Cardiac muscle cell (in vitro differentiated cells and primary cell): ENCODE measurements at places on chromosomes 5 and 9.

GRCh38 chr5:92544036-92544435 is 1037.0 kb downstream of the NR2F1-AS1 start:
- no peak overlapping the region for H3K27ac ChIP-seq
- H3K27me3 ChIP-seq: no peaks in the 10 kb centered on the region
- H3K4me1 ChIP-seq: peaks cover 20% of the 10 kb centered on the region
- DNase-seq: no peak
- H3K4me3 ChIP-seq: no peak overlapping the region

DNA sequence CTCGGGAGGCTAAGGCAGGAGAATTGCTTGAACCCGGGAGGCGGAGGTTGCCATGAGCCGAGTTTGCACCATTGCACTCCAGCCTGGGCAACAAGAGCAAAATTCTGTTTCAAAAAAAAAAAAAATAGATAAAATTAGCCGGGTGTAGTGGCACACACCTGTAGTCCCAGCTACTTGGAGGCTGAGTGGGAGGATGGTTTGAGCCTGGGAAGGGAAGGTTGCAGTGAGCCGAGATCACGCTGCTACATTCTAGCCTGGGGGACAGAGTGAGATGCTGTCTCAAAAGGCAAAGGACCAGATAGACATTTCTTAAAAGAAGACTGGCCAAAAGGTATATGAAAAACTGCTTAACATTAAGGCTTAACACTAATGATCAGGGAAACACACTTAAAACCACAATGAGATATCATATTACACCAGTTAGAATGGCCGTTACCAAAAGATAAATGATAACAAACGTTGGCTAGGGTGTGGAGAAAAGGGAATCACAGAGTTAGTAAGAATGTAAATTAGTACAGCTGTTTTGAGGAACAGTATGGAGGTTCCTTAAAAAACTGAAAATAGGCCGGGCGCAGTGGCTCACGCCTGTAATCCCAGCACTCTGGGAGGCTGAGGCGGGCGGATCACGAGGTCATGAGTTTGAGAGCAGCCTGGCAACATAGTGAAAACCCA is 10.1 kb upstream of the MARVELD2 start:
- H3K4me1 ChIP-seq: no peaks in the 10 kb centered on the region
- H3K36me3 ChIP-seq: peaks cover 35% of the 10 kb centered on the region
- H3K27ac ChIP-seq: no peak overlapping the region
- no peaks in the 10 kb centered on the region for H3K27me3 ChIP-seq

GRCh38 chr9:2028888-2029287 is 13.7 kb downstream of the SMARCA2 start:
- H3K36me3 ChIP-seq: no peaks in the 10 kb centered on the region
- no peak overlapping the region for H3K4me3 ChIP-seq
- DNase-seq: no peak
- no peaks in the 10 kb centered on the region for H3K27me3 ChIP-seq

DNA sequence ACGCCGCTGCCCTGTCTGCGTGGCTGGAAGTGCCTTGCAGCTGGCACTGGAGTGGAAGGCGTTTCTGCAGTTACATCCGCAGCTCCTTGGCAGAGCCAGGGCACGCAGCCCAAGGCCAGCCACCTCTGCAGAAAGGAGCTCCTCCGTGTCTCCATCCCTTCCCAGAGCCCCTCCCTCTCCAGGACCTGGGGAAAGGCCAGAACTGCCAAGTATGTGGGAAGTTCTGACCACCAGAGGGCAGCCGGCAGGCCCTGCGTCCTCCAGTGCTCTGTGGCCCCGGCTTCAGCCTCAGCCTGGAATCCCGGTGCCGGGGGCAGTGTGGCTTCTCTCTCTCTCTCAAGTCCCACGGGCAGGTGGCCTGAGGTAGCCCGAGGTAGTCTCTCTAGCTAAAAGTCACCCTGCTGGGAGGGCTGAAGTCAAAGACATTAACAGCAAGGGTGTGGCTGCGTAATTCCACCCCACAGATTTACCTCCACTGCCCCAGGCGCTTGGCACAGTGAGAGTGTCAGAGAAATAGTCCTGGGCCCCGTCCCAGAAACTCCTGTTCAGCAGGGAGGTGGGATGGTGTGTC is 101.7 kb upstream of the FCN2 start:
- no peaks in the 10 kb centered on the region for H3K4me1 ChIP-seq
- no peak overlapping the region for H3K4me3 ChIP-seq
- no peaks in the 10 kb centered on the region for H3K36me3 ChIP-seq

DNA sequence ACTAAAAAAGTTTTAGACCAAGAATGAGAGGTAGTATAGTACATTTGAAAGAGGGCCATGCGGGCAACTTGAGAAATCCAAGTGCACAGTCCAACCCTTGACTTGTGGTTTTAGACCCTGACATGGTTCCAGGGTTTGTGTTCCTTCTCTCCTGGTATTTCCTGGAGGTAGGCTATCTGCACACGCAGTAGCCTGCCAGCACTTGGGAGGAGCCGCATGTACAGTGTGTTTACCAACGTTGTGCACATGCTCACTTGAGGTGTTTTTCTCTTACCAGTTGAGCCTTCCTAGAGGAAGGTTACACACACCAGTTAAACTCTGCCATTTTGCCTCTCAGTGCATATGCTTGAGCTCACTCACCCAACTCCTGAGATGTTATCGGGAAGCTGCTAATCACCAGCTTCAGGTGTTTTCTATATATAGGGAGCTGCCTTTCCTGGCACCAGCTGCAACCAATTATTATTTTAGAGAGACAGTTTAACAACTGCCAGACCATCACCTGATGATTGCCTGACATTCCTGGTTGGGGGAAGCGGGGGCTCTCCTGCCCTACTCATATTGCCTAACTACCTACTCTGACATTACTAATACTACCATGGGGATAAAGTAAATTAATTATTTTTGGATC is 593.4 kb upstream of the TUSC1 start:
- no peaks in the 10 kb centered on the region for H3K27me3 ChIP-seq
- no peaks in the 10 kb centered on the region for H3K36me3 ChIP-seq
- H3K4me1 ChIP-seq: no peaks in the 10 kb centered on the region
- H3K4me3 ChIP-seq: no peak overlapping the region
- peak; percentile 50 for DNase-seq

DNA sequence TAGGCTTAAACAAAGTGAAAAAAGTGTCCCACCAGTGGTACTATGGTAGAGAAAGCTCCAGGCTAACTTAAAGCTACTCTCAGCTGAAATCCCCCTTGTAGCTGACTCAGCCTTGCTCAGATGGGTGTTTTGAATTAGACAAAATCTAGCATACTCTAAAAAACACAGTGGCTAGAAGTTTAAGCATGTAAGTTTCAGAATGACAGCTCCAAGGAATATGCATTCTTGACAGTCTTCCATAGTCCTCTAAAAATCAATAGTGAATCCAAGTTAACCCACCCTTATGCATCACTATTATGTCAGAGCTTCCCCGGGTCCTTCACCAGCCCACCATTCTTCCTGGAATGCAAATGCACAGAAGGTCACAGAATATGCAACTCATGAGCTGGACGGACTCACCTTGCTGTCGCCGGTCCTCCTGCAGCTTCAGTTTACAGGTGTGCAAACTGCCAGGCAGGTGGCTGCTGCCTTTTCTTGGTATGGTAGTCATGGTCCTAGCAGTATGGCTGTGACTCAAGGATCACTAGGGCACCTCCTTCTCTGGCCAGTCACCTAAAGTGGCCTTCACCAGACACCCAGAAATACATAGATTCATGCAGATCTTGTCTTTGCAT is 668 bp downstream of the RANBP3L start:
- peaks cover 22% of the 10 kb centered on the region for H3K4me1 ChIP-seq
- H3K27me3 ChIP-seq: no peaks in the 10 kb centered on the region
- DNase-seq: no peak

GRCh38 chr5:135204151-135204600 is 170.1 kb upstream of the PITX1 start:
- H3K36me3 ChIP-seq: no peaks in the 10 kb centered on the region
- peaks cover 80% of the 10 kb centered on the region for H3K27me3 ChIP-seq
- H3K27ac ChIP-seq: no peak overlapping the region
- no peaks in the 10 kb centered on the region for H3K4me1 ChIP-seq
- no peak overlapping the region for H3K4me3 ChIP-seq

GRCh38 chr5:157132281-157132612 is 10.4 kb downstream of the MED7 start:
- DNase-seq: no peak
- no peaks in the 10 kb centered on the region for H3K27me3 ChIP-seq
- no peaks in the 10 kb centered on the region for H3K36me3 ChIP-seq
- peaks cover 11% of the 10 kb centered on the region for H3K4me1 ChIP-seq
- no peak overlapping the region for H3K4me3 ChIP-seq

DNA sequence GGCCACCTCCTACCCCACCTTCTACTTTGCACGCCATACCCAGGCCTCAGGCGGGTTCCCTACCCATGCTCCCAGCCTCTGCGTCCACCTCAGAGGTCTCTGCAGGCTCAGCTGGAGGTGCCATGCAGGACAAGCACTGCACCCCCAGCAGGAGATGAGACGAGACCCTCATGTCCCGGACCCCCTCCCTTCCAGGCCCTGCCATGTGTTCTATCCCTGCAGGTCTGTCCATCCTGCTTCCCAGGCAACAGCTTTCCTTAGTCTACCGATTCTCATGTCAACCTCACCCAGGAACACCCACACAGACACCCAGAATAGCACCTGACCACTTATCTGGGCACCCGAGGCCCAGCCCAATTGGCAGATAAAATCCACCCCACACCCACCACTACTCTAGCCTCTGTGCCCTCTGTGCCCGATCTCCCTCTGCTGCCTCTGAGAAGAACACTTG is 52.1 kb downstream of the SEMA4D start:
- H3K27me3 ChIP-seq: no peaks in the 10 kb centered on the region
- no peak for DNase-seq
- H3K4me1 ChIP-seq: peaks cover 10% of the 10 kb centered on the region
- no peaks in the 10 kb centered on the region for H3K36me3 ChIP-seq

DNA sequence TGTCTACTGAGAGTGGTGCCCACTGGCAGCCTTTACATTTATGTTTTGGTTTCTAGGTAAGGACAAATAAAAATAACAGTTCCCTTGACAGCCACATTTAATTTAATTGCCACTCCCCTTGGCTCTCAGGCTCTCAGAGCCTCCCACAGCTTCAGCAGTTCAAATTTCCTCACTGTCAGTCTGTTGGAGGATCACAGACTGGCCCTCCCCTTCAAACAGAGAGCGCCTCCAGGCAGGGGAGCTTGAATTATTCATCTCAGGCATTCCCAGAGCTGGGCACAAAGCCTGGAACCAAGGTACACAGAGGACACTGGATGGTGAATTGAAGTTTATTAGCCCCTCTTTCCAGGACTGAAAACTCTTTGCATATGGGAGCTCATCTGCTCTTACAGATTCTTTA is 407.7 kb downstream of the SPOCK1 start:
- no peaks in the 10 kb centered on the region for H3K36me3 ChIP-seq
- H3K27ac ChIP-seq: no peak overlapping the region
- H3K27me3 ChIP-seq: no peaks in the 10 kb centered on the region
